ENCODE measurements at places on chromosomes 13 and 19. TPM values are rescaled to one million over a fixed set of nuclear protein-coding genes. Genes with fewer than 3 reads are reported as not detected.
A peak's percentile ranks its signal among the peaks of the same experiment; 100 is the strongest.

DIRAS1 gene
- total RNA-seq, result 0.75 TPM

TRPM4 gene
- total RNA-seq, result 145 TPM

ZNF816 gene
- total RNA-seq, result 26.8 TPM

LYPD5 gene
- total RNA-seq, result 1.6 TPM

ETV2 gene
- total RNA-seq, result 2.5 TPM

MIER2 gene
- 27.9 TPM for total RNA-seq

ZNF69 gene
- 25.5 TPM for total RNA-seq

GRIN3B gene
- 0.06 TPM for total RNA-seq

ADM5 gene
- 1.3 TPM for total RNA-seq

WASF3 gene
- total RNA-seq, result 11.5 TPM

CABP5 gene
- not detected for total RNA-seq

ZNF709 gene
- total RNA-seq, result 3.7 TPM

- no peak for DNase-seq
Measured at GRCh38 chr19:9720541-9720940, 45.6 kb upstream of the ZNF562 start.

GRCh38 chr19:41300555-41300954 is 9.4 kb upstream of the CCDC97 start:
- DNase-seq, result no peak

DNA sequence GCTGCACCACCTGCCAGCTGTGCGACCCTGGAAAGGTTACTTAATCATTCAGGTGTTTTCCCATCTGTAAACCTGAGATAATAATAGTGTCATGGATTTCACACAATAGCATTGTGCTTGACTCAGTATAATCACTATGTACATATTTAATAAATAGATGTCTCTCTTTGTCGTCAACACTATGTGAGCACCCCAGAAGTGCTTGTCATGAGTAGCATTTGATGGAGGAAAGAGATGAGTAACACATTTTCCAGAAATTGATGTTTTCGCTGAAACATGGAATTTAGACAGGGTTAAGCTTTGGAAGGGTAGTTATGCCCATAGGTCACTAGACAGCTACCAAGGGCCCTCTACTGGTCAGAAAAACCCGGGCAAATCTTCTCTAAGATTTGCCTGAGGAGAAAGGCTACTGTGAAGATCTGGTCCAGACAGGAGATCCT is 9.5 kb upstream of the MBNL2 start:
- DNase-seq, result no peak

- DNase-seq, result no peak
Measured at GRCh38 chr13:112940236-112940635, 28.8 kb upstream of the MCF2L start.

DNA sequence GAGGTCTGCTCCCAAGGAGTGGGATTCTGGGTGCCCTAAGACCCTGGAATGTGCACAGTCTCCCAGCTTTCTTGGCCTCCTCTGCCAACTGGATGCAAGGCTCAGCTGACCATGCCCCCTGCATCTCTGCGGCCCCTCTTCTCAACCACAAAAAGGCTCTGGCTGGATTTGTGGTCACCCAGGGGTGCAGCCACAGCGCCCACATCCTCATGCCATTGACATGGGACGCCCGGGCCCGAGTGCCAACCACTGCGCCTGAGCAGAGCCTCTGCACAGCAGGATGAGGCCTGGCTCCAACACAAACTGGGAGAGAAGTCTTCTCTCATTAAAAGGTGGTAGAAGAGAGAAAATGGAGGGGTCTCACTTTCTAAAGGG is 103.5 kb downstream of the FOXO1 start:
- no peak for DNase-seq

DNA sequence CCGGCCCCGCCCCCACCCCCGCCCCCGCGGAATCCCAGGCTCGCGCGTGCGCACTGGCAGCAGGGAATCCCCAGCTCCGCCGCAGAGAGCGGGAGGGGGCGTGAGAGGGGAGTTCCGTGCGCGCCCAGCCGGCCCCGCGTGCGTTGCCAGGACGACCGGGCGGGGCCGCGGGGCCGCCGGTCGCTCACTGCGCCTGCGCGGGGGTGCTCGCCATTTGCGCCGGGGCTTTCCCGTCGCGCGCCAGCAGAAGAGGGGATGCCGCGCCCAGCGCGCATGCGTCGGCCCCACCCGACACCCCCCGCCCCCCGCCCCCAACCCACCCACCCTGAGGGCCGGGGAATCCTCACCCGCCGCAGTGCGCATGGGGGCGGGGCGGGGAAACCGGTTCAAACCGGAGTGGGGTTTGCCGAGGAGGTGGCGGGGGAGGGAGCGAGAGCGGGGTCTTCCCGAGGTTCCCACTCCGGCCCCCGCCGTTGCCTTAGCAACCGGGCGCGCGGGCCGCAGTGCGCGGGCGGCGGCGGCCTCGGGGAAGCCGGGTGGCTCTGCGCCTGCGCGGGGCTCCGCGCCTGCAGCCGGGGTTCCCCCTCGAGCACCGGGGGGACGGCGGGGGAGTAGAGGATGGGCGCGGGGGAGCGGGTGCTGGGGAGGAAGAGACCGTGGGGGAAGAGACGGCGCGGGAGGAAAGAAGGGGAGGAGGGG is 15.1 kb downstream of the CCDC124 start:
- peak; percentile 91 for DNase-seq

- no peak for DNase-seq
Measured at GRCh38 chr19:47766670-47767069, 11.8 kb upstream of the SELENOW start.

- no peak for DNase-seq
Measured at GRCh38 chr19:54607785-54608150, 14.3 kb downstream of the LILRA1 start.

DNA sequence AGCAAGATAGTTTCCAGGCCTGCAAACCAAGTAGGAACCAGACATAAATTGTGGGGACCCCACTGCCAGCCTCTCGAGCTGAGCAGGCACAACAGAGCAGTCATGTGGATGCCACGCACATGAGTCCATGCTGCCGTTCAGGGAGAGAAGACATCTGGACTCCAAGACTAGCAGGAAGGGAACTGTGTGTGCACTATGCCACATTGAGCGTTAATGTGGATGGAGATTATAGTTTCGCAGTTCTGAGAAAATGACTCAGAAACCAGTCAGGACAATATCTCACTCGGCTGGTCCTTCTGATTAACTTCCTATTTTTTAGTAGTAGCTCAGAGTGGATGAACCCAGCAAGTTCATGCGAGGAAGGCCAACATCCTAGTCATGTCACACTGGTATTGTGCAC is 124.9 kb downstream of the CRYL1 start:
- DNase-seq, result no peak

- DNase-seq, result no peak
Measured at GRCh38 chr13:80590551-80590950, 249.6 kb upstream of the SPRY2 start.

DNA sequence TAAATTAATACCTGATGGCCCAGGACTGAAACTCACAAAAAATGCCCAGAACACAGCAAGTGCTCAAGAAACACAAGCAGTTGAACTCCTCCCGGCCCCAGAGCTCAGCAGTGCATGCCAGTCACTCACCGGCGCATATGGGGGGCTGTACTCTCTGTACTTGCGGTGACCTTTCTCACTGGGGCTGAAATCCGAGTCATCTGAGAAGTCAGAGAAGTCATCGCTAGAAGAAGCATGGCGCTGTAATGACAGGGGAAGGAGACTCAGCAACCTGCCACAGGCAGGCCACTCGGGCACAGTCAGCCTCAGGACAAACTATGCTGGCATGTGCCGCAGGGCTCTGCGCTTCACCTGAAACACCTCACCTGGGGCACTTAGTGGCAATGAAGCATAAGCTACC is 19.7 kb downstream of the ZC3H4 start:
- no peak for DNase-seq

GRCh38 chr13:113398963-113399754 is 35.2 kb upstream of the GRTP1 start:
- no peak for DNase-seq

DNA sequence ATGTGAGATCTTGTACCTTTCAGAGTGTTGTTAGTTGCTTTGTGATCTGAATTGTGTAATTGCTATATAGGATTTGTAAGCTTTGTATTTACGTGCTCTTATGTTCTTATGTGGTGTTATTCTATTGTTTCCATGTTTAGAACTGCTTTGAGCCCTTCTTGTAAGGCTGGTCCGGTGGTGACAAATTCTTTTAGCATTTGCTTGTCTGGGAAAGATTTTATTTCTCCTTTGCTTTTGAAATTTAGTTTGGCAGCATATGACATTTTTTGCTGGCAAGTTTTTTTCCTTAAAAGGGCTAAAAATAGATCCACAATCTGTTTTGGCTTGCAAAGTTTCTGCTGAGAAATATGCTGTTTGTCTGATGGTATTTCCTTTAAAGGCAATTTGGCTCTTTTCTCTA is 1089.2 kb upstream of the PCDH9 start:
- no peak for DNase-seq

DNA sequence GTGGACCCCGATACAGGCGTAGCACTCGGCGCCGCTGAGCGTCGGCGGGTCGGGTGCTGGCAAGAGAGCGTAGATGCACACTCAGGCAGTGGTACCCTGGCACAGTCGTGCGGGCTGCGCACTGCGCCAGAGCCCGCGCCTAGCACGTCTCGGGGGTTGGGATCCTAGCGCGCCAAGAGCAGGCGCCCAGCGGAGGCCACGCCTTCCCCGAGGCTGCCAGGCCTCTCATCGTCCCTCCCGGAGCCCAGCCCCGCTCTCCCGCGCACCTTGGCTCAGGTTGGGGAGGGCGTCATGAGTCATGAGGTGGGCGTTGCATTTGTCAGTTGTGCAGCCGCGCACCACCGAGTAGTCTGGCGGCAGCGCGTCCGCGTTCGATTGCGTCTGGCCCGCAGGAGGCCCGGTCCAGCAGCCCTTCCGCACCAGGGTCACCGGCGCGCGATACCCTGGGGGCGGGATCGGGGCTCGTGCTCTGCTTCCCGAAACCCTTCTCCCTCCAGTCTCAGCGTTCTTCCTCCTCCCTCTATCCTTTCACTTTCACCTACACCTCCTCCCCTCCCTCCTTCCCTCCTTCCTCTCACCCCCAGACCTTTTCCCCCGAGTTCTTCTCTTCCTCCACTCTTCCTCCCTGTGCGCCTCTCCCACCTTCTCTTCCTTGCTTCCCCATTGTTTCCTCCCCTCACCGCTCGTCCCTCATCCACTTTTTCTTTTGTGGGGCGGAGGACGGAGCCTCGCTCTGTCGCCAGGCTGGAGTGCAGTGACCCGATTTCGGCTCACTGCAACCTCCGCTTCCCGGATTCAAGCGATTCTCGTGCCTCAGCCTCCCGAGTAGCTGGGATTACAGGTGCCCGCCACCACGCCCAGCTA is 3.5 kb downstream of the LYPD5 start:
- peak; percentile 70 for DNase-seq

All from mucosa of gallbladder (tissue), 1 donor.